ENCODE measurements at places on chromosomes 5 and 9.

- no peaks in the 10 kb centered on the region for H3K4me1 ChIP-seq
- no peaks in the 10 kb centered on the region for H3K36me3 ChIP-seq
- H3K27me3 ChIP-seq, result peaks cover 7% of the 10 kb centered on the region
- no peak for DNase-seq
- H3K27ac ChIP-seq, result no peak overlapping the region
Observed at GRCh38 chr5:92850886-92851285, 730.1 kb downstream of the NR2F1-AS1 start.

DNA sequence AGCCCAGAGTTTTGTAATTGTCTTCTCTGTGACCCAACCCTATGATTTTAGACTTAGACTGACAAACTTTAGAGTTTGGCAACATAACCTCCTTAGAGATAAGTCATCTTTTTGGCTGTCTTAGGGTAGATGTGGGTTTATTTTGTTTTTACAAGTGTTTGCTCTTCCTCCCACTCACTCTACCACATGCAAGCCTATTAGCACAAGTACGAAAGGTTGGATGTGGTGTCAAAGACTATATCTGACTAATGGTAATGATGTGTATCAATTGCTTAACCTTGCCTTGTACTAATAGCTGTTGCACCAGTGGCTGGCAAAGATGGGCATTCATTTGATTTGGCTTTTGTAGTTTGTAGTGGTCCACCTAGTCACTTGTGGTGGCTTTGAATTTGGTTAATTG is 46.5 kb downstream of the SLC25A46 start:
- no peaks in the 10 kb centered on the region for H3K4me1 ChIP-seq
- H3K27ac ChIP-seq, result no peak overlapping the region
- no peak overlapping the region for H3K4me3 ChIP-seq
- no peak for DNase-seq
- no peaks in the 10 kb centered on the region for H3K36me3 ChIP-seq
- H3K27me3 ChIP-seq, result peaks cover 2% of the 10 kb centered on the region

- H3K4me3 ChIP-seq, result no peak overlapping the region
- H3K27me3 ChIP-seq, result no peaks in the 10 kb centered on the region
- no peaks in the 10 kb centered on the region for H3K36me3 ChIP-seq
- H3K4me1 ChIP-seq, result peaks cover 5% of the 10 kb centered on the region
- H3K27ac ChIP-seq, result no peak overlapping the region
Observed at GRCh38 chr5:94191604-94192003, 426.8 kb downstream of the KIAA0825 start.

GRCh38 chr5:175698401-175699115 is 40.7 kb downstream of the HRH2 start:
- H3K36me3 ChIP-seq, result no peaks in the 10 kb centered on the region
- H3K4me3 ChIP-seq, result no peak overlapping the region
- no peak overlapping the region for H3K27ac ChIP-seq
- H3K4me1 ChIP-seq, result peaks cover 12% of the 10 kb centered on the region
- no peak for DNase-seq

GRCh38 chr9:131080589-131080988 is 15.7 kb upstream of the AIF1L start:
- no peak overlapping the region for H3K4me3 ChIP-seq
- H3K27me3 ChIP-seq, result peaks cover 4% of the 10 kb centered on the region
- no peaks in the 10 kb centered on the region for H3K4me1 ChIP-seq
- H3K27ac ChIP-seq, result no peak overlapping the region
- H3K36me3 ChIP-seq, result no peaks in the 10 kb centered on the region

DNA sequence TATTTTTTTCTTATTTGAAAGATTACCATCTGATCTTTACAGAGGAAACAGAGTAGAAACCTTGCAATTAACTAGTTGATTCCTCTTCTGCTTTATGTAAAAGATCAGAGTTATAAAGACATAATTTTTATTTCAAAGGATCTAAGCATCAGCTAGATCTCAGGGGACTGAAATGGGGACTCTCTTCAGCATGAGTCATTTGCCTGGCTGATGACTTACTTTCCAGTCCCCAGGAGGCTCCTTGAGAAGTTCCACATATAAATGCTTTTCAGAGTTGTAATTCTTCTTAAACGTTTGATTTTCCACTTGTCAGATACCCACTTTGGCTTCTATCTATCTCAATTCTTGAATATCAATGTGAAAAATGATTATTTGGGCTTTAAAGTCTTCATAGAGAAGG is 389.4 kb downstream of the RAB3C start:
- no peak overlapping the region for H3K4me3 ChIP-seq
- peaks cover 11% of the 10 kb centered on the region for H3K4me1 ChIP-seq
- H3K27ac ChIP-seq, result no peak overlapping the region
- peaks cover 30% of the 10 kb centered on the region for H3K36me3 ChIP-seq
- no peaks in the 10 kb centered on the region for H3K27me3 ChIP-seq

DNA sequence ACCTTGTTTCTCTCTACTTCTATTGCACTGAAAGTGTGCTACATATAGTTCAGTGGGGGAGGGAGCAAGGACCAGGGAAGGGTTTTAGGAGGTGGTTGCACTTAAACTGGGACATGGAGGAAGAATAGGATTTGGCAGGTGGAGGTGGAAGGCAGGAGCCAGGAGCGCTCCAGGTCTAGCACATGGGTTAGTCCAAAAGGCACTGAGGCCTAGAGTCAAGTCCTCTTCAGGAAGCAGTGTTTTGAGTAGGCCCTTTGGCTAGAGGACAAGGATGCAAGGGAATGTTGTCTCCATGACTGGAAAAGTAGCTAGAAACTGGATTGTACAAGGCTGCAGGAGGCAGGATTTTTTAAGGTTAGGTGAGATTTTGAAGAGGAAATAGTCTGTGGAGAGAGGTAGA is 31.5 kb downstream of the AOPEP start:
- no peak overlapping the region for H3K27ac ChIP-seq
- no peak for DNase-seq
- H3K27me3 ChIP-seq, result no peaks in the 10 kb centered on the region
- peaks cover 26% of the 10 kb centered on the region for H3K4me1 ChIP-seq

- peaks cover 3% of the 10 kb centered on the region for H3K27me3 ChIP-seq
- no peak for DNase-seq
- H3K27ac ChIP-seq, result no peak overlapping the region
- no peaks in the 10 kb centered on the region for H3K4me1 ChIP-seq
Observed at GRCh38 chr9:78171651-78172050, 64.2 kb upstream of the CEP78 start.

GRCh38 chr5:10360686-10361085 is 7.2 kb downstream of the MARCHF6 start:
- H3K4me3 ChIP-seq, result no peak overlapping the region
- H3K4me1 ChIP-seq, result peaks cover 31% of the 10 kb centered on the region
- no peak for DNase-seq
- peaks cover 32% of the 10 kb centered on the region for H3K36me3 ChIP-seq
- no peaks in the 10 kb centered on the region for H3K27me3 ChIP-seq
- H3K27ac ChIP-seq, result no peak overlapping the region

GRCh38 chr9:34570376-34570775 is 19.1 kb downstream of the CNTFR start:
- peaks cover 43% of the 10 kb centered on the region for H3K4me1 ChIP-seq
- no peak for DNase-seq
- peaks cover 35% of the 10 kb centered on the region for H3K27me3 ChIP-seq
- H3K4me3 ChIP-seq, result no peak overlapping the region
- no peak overlapping the region for H3K27ac ChIP-seq

DNA sequence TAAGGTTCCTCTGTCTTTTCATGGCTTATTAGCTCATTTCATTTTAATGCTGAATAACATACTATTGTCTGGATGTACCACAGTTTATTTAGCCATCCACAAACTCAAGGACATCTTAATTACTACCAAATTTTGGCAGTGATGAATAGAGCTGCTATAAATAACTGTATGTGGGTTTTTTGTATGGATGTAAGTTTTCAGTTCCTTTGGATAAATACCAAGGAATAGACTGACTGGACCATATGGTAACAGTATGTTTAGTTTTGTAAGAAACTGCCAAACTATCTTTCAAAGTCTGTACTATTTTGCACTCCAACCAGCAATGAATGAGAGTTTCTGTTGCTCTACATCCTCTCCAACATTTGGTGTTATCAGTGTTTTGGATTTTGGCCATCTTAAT is 38.7 kb downstream of the SCAMP1 start:
- peaks cover 34% of the 10 kb centered on the region for H3K36me3 ChIP-seq
- H3K4me3 ChIP-seq, result no peak overlapping the region
- no peak overlapping the region for H3K27ac ChIP-seq
- no peak for DNase-seq
- no peaks in the 10 kb centered on the region for H3K4me1 ChIP-seq

GRCh38 chr9:115099901-115100300 is 18.1 kb downstream of the TNC start:
- DNase-seq, result no peak
- peaks cover 18% of the 10 kb centered on the region for H3K4me1 ChIP-seq
- no peak overlapping the region for H3K27ac ChIP-seq

DNA sequence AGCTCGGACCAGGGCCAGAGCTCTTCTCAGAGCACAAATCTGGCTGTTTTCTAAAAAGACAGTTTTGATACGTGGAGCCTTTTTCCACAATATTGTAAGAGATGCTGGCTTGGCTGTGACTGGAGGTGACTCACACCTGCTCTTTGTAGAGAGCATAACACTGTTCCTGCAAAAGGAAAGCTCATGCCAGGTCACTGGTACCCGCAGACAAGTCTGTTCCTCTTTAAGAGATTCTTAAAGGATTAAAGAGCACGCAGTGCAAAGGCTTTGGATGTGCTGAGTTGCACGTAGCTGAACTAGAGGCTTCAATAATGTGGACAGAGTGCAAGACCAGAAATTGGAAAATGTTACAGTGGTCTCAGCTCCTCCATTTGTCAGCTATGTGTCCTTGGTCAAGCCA is 19.0 kb downstream of the ACTL7B start:
- H3K27ac ChIP-seq, result no peak overlapping the region
- H3K4me3 ChIP-seq, result no peak overlapping the region
- DNase-seq, result no peak
- peaks cover 7% of the 10 kb centered on the region for H3K27me3 ChIP-seq
- H3K36me3 ChIP-seq, result no peaks in the 10 kb centered on the region

GRCh38 chr9:128706045-128706444 is 3.7 kb downstream of the PKN3 start:
- H3K4me3 ChIP-seq, result no peak overlapping the region
- H3K4me1 ChIP-seq, result no peaks in the 10 kb centered on the region
- H3K27me3 ChIP-seq, result no peaks in the 10 kb centered on the region
- H3K27ac ChIP-seq, result no peak overlapping the region
- DNase-seq, result no peak

GRCh38 chr5:115577741-115578140 is 24.5 kb downstream of the TICAM2 start:
- DNase-seq, result no peak
- H3K27me3 ChIP-seq, result no peaks in the 10 kb centered on the region
- no peak overlapping the region for H3K27ac ChIP-seq

- DNase-seq, result no peak
- H3K4me3 ChIP-seq, result no peak overlapping the region
- H3K4me1 ChIP-seq, result peaks cover 4% of the 10 kb centered on the region
- no peaks in the 10 kb centered on the region for H3K36me3 ChIP-seq
Observed at GRCh38 chr5:151288180-151288579, 15.4 kb downstream of the SLC36A3 start.

DNA sequence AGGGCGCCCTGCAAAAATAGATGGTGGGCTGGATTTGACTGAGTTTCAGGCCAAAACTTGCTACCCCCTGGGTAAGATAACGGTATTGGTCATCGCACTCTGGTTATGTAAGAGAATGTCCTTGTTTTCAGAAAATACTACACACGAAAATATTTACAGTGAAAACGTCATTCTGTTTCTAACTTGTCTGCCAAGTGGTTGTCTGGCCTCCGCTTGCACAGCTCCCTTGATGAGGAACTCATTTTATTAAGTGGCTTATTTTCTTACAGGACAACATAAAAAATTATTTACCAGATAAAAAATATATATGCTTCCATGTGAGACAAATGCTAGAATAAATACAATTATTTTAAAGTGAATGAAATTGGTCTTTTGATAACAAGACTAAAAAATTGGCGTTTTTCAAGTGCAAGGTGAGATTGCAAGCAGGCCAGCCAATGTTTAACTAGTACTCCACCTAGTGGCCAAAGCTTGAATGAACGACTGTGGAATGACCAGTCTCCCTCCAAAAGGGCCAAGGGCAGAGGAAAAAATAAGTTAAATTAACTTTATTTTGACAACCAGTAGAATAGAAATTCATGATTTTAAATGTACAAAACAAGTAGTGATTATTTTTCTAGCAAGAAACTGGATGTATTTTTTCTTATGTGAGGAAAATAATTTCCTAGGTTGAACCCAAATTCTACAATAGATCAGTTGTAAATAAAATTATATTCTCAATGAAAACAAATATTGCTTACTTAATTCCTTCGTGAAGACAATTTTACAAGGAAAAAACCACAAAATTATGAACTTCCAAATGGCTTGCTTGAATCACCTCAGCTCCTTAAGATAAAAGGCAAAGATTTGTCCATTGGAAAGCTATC is 93.2 kb downstream of the ZFAND5 start:
- no peak for DNase-seq
- peaks cover 7% of the 10 kb centered on the region for H3K27me3 ChIP-seq
- H3K36me3 ChIP-seq, result no peaks in the 10 kb centered on the region
- H3K27ac ChIP-seq, result no peak overlapping the region
- no peaks in the 10 kb centered on the region for H3K4me1 ChIP-seq

GRCh38 chr9:33080534-33080933 is 4.1 kb upstream of the SMU1 start:
- H3K27me3 ChIP-seq, result no peaks in the 10 kb centered on the region
- no peak overlapping the region for H3K27ac ChIP-seq
- DNase-seq, result no peak
- peaks cover 5% of the 10 kb centered on the region for H3K36me3 ChIP-seq
- H3K4me3 ChIP-seq, result no peak overlapping the region
- peaks cover 10% of the 10 kb centered on the region for H3K4me1 ChIP-seq

GRCh38 chr9:98911042-98911441 is 32.7 kb upstream of the COL15A1 start:
- no peak overlapping the region for H3K27ac ChIP-seq
- H3K27me3 ChIP-seq, result peaks cover 2% of the 10 kb centered on the region
- DNase-seq, result peak; percentile 13
- H3K4me1 ChIP-seq, result peaks cover 7% of the 10 kb centered on the region
- no peak overlapping the region for H3K4me3 ChIP-seq

All from type B pancreatic cell (in vitro differentiated cells).